ENCODE measurements at places on chromosomes 12 and 14. TPM values are rescaled to one million over a fixed set of nuclear protein-coding genes. Genes with fewer than 3 reads are reported as not detected.

Gene OVCH1
- 0.53 TPM for total RNA-seq

DNA sequence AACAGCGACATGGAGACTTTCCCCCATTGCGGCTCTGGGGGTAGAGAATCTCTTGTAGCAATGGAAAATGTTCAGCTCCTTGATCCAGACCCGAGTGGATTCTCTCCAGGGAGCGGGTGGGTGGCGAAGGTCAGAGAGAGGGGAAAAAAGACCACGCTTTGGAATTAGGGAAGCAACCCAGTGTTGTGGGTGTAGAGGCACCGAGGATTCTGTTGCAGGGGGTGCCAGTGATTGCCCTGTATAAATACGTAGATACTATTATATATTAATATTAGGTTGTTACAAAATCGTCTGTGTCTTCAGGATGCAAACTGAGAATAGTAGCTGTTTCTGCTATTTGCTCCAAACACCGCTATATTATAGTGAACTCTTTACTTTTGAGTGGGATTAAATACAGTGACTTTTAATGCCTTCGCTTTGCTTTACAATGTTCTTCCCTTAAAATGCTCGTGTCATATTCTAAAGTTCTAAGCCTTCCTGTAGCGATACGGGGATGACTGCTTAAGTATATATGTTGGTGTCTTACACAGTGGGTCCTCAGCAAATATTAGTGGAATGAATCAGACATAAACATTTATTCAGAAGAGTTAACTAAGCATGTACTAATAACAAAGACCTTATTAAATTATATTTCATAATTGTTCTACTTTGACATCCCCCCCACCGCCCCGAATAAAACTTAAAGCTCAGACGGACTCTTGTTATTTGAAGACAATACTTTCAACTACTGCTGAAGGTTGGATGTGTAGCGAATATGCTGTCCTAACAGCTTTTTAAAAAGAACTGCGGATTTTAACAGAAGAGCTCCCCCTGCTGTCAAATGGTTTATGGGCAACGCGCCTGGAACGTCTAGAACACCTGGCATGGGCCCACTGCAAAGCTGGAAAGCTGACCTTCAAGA lies 136.4 kb upstream of the KRAS start:
- H3K27ac ChIP-seq: peak overlapping the region; percentile 92
- DNase-seq: peak; percentile 93
- H3K4me3 ChIP-seq: peak overlapping the region; percentile 35
- peaks cover 7% of the 10 kb centered on the region for H3K4me1 ChIP-seq
- H3K36me3 ChIP-seq: no peaks in the 10 kb centered on the region

- DNase-seq: no peak
- no peak overlapping the region for H3K27ac ChIP-seq
- H3K36me3 ChIP-seq: no peaks in the 10 kb centered on the region
- no peak overlapping the region for H3K4me3 ChIP-seq
- peaks cover 4% of the 10 kb centered on the region for H3K4me1 ChIP-seq
Observed at GRCh38 chr12:97751704-97752103, 289.1 kb downstream of the RMST start.

Gene RIMKLB
- 37.3 TPM for total RNA-seq

- H3K36me3 ChIP-seq: peaks cover 3% of the 10 kb centered on the region
- no peaks in the 10 kb centered on the region for H3K4me1 ChIP-seq
- H3K27ac ChIP-seq: no peak overlapping the region
- no peak overlapping the region for H3K4me3 ChIP-seq
- H3K27me3 ChIP-seq: no peaks in the 10 kb centered on the region
Observed at GRCh38 chr14:91985521-91986255, 38.2 kb upstream of the FBLN5 start.

GRCh38 chr12:50097952-50098351 lies 5.9 kb upstream of the GPD1 start:
- H3K27me3 ChIP-seq: no peaks in the 10 kb centered on the region
- H3K27ac ChIP-seq: no peak overlapping the region
- H3K36me3 ChIP-seq: peaks cover 3% of the 10 kb centered on the region
